ENCODE measurements at places on chromosomes 1 and 21.

DNA sequence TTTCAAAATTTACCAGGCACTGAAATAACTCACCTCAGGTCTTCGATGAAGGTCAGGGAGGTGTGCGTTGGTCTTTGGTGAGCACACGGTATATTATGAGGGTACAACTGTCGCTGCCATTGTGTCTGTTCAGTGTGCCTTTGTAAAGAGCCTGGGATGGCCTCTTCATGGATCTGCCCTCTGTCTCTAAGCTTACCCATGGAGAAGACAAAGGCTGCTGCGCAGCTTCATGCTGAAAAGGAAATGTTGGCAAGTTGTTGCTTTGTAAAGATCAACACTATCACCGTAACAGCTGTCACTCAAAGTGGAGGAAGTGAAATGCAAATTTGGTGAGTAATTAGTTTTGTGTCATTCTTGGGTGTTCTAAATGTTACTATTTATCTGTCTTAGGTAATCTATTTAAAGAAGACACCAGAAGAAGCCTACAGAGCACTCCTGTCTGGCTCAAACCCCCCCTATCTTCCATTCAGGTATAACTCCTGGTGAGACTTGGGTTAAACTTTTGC is 71.6 kb downstream of the CDC14A start:
- DNase-seq = no peak

DNA sequence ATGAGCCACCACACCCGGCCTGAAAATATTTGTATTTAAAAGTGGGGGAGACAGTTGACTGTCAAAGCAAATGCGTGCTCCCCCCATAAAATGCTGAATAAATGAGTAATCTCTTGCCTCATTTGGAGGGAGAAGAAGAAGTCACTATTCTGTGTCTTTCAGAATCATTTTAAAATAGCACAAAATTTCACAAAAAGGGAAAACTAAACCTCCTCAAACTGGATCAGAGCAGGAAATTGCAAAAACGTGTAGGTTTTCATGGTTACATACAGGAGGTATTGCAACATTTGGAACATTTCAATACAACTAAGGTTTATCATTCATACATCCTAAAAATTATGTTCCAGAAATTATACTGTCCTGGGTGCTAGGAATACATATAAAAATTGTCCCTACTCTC is 13.6 kb downstream of the MTF1 start:
- DNase-seq = no peak

GRCh38 chr1:89545264-89546038 is 20.8 kb downstream of the LRRC8B start:
- DNase-seq = peak; percentile 72

GRCh38 chr1:216702170-216702569 is 21.1 kb downstream of the ESRRG start:
- DNase-seq = no peak

- peak; percentile 9 for DNase-seq
Measured at GRCh38 chr21:33901412-33902288, 14.0 kb downstream of the ATP5PO start.

GRCh38 chr1:25805863-25806225 is 5.9 kb downstream of the SELENON start:
- DNase-seq = no peak

DNA sequence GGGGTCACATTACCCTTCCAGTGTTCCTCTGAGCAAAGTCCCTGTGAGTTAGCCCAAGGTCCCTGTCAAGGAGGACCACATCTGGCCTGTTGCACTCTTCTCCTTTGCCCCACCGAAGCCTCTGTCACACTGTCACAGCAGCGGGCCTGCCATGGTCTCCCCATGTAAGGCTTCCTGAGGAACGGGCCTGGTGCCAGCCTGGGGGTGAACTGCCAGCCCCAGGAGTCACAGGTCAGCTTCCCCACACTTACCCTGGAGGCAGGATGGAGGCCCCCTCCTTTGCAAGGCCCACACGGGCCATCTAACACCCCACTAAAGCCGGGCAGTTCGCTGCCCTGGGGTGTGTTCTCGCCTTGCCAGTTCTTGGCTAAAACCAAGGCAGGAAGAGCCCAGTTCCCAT is 14.1 kb downstream of the TNFRSF1B start:
- no peak for DNase-seq

GRCh38 chr21:39388811-39389155 is 39.9 kb upstream of the HMGN1 start:
- DNase-seq = no peak

DNA sequence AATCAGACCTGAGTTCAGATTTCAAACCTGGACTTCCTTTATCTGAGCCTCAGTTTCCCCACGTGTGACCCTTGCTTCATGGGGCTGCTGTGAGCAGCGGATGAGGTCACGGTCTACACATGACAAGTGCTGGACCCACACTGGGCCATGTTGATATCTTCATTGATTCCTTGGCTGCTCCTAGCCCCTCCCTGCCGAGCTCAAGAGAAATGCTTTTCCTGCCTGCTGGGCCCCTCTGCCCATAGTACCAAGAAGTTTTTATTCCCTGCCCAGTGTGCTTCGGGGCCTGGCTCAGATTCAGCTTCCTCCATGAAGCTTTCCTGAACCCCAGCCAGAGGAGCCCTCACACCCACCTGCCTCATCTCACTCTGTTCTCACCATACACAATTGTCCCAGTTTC is 181.6 kb downstream of the PTPRU start:
- no peak for DNase-seq

GRCh38 chr1:110872366-110872744 is 593 bp upstream of the CD53 start:
- no peak for DNase-seq

DNA sequence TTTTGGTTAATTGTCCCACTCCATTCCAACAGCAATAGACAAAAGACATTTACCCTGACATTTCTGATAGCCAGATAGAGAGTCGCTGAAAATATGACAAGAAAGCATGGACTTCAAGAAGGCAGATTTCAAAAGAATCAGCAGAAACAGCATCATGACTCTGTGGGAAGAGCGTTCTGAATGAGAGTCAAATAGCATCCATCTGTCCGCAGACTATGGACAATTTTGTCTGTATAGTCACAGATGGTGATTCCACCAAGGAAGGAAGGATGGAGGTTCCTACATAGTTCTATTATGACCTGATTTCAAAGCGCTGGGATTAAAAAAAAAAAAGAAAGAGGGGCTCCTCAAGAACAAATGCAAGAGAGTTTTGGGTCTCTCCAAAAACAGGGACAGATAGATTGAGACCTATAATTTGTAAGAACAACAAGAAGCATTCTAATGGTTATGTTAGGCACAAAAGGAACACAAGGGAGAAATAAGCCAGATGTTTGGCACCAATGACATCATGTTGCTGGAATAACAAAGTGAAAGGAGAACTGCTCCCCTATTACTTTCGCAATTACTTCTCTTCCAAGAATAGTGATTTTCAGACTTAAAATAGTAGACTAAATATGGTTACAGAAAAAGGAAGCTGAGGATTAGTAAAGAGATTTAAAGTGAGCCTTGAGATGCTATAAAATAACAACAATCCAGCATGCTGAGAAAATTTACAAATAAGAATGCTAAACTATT is 28.5 kb downstream of the NIBAN1 start:
- DNase-seq = no peak

GRCh38 chr1:100377590-100378361 is 25.5 kb downstream of the CDC14A start:
- DNase-seq = no peak

DNA sequence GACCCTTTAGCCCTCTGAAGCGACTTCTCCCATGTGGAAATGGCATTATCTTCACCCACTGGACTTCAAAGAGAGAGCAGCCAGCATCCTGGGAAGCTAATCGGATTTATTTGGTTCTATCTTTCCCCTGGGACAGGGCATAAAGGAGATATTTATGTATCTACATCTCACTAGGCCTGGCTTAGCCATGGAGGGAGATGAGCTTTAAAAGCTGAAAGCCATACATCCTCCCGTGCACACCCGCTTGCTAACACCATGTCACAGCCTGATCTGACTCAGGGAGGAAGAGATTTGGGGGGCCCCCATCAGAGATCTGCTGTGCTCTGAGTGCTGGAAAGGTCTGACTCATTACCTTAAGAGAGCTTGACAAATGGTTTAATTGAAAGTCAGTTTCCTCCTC is 155.9 kb downstream of the PLXNA2 start:
- DNase-seq = no peak

DNA sequence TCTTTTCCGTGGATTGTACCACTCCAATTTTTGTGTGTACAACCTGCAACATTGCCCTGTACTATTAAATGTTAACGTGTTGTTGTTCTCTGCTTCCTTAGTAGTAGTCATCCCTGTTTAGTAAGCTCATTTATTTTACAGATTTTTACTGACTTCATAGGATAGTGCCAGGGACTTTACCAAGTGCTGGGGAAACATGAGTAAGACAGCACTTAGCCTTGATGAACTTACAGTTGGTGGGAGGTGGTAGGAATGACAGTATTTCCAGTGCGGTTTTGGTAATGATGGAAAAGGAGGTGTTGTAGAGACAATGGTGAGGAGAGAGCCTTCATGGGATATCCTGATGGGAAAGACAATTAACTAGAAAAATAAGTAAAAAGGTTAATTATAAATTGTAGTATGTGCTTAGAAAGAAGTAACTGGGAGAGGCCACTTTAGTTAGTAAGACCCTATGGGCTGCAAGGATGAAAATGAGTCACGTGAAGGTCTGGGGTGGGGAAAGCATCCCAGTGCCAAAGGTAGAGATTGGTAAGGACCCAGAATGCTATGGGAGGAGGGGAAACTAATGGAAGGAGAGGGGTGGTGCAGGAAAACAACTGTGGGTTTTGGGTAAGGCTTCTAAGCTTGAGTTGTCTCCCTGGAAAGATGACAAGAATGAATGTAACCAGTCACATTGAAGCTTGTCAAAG is 1.7 kb downstream of the RLF start:
- DNase-seq = peak; percentile 17

DNA sequence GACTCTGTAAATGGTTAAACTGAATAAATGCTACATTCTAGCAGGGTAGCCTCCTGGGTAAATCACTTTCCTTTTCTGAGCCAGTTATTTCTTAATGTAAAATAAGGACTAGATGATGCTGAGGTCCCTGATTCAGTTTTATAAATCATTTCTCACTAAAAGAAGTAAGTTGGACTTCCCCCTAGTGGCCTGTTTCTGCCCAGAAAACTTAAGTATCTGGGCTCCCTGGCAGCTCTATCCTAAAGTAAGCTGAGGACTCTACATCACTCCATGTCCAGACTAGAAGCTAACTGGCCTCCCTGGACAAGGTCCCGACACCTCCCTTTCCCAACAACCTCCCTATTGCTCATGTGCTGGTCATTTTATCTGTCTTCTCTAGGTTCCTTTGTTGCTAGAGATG is 3.0 kb downstream of the GPN2 start:
- DNase-seq = peak; percentile 53

DNA sequence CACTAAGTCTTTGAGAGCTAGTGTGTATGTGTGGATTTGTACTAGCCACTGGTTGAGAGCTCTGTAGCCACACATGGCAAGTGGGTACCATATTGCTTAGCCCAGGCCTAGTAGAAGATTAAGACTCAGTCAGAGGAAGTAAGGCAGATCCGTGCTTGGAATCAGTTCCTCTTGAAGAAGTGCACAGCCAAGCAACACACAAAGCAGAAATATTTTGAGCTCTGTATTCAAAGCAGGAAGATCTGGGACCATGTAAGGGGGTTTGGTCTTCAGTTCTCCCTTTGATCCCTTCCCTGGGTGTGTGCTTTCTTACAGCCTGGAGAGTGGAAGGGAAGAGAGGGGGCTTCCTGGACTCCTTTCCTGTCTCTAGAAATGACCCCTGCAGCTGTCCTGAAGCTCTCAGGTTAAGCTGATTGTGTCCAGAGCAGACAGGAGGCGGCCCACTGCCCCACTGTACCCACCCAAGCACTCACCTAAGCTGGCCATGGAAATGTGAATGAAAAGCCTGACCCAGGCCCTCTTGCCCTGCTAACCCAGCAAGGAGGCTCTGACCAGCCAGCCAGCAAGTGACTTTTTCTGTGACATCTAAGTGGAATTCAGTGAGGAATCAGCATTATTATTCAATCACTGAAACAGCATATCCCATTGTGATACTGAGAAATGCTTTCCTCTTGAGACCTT is 3.6 kb downstream of the ETS2 start:
- no peak for DNase-seq

DNA sequence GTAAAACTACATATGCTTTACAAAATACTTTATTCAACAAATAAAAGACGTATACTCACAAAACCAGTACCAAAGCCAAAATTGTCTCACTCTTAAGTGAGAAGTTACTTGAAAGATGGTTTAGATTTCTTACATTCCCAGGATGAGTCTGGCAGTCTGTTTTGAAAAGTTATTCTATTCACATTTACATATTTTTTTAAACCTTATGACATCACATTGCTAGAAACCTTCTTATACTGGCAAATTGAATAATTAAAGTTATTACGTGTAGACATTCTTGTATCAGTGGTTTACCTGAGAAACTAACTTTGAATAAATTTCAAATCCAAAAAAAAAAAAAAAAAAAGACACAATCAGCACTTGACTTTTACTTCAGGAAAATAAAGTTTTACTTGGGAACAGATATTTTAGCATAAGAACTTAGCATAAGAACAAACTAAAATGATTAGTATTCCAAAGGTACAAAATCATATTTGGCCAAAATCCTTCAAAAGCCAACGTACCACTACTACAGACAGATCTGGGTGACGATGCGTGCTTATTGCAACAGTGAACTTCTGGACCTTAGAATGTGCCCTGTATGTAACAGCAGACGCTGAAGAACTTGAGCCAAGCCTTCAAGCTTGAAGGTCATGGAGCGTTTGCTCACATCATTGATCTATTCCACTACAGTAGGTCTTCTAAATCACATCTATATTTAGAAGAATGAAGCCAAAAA is 2.5 kb downstream of the CDC42BPA start:
- peak; percentile 72 for DNase-seq

GRCh38 chr1:172476218-172476811 is 32.4 kb upstream of the PIGC start:
- DNase-seq = no peak

GRCh38 chr21:38761531-38761930 is 44.2 kb upstream of the ETS2 start:
- no peak for DNase-seq

DNA sequence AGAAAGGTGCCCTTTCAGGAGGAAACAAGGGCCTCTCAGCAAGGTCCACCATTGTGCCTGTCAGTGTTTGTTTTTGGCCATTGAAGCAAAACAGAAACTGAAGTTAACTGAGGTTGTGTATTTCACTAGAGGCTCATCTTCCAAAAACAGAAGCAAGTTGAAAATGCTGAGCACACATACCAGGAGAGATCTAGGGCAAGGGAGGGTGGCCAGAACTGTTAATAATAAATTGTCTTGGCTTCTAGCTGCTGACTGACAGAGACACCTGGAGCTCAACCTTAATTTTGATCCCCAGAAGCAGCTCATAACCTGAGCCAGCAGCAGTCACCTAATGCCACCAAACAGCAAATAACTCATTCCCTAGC is 5.2 kb downstream of the AGMAT start:
- DNase-seq = no peak

DNA sequence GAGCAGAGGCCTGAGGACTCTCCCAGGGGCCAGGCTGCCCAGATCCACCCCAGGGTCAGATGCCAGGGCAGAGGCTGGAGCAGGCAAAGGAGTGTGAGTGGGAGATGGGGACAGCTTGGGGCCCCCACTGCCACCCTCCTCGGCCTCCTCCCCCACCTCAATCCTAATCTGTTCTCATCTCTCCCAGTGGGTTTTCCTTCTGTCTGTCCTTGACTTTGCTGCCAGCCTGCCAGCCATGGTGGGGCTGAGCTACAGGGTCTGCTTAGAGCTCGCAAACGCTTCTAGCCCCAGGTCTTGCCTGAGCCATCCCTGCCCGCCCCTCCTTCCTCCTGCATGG is 65.3 kb downstream of the MEGF6 start:
- DNase-seq = no peak

- no peak for DNase-seq
Measured at GRCh38 chr21:17921579-17922530, 102.7 kb upstream of the C21orf91 start.

Measured in erythroblast (primary cell).